ENCODE measurements at places on chromosomes 7 and 10. TPM values are rescaled to one million over a fixed set of nuclear protein-coding genes. Genes with fewer than 3 reads are reported as not detected.

KLF14 gene
- 1.5 TPM for total RNA-seq

ANKRD7 gene
- 503 TPM for total RNA-seq

CYP3A7 gene
- total RNA-seq = not detected

VIPR2 gene
- total RNA-seq = 5.3 TPM

CLDN12 gene
- total RNA-seq = 31.8 TPM

PLA2G12B gene
- total RNA-seq = not detected

CUL1 gene
- total RNA-seq = 161 TPM

GDF10 gene
- total RNA-seq = 34.4 TPM

FOXP2 gene
- 2.5 TPM for total RNA-seq

C10orf53 gene
- 33.5 TPM for total RNA-seq

URGCP gene
- total RNA-seq = 24.9 TPM

MALRD1 gene
- total RNA-seq = 26.7 TPM

PRSS2 gene
- not detected for total RNA-seq

TDRD1 gene
- total RNA-seq = 25.7 TPM

PTN gene
- 131 TPM for total RNA-seq

MSS51 gene
- total RNA-seq = 6.0 TPM

STAMBPL1 gene
- 32.3 TPM for total RNA-seq

CHST15 gene
- total RNA-seq = 9.3 TPM

ZSCAN21 gene
- total RNA-seq = 36.3 TPM

RALA gene
- 13.6 TPM for total RNA-seq

ERCC6 gene
- total RNA-seq = 20.1 TPM

PDE1C gene
- 9.5 TPM for total RNA-seq

EPDR1 gene
- total RNA-seq = 34.8 TPM

CTNNA3 gene
- 18.3 TPM for total RNA-seq

HDAC9 gene
- total RNA-seq = 35.4 TPM

CPN1 gene
- 2.7 TPM for total RNA-seq

C10orf67 gene
- 3.0 TPM for total RNA-seq

H2BK1 gene
- total RNA-seq = not detected

PON3 gene
- total RNA-seq = 20.9 TPM
